ENCODE measurements at places on chromosomes 5 and 9.

GRCh38 chr9:89702401-89702800, 97.6 kb downstream of the GADD45G start:
- no peak for DNase-seq

DNA sequence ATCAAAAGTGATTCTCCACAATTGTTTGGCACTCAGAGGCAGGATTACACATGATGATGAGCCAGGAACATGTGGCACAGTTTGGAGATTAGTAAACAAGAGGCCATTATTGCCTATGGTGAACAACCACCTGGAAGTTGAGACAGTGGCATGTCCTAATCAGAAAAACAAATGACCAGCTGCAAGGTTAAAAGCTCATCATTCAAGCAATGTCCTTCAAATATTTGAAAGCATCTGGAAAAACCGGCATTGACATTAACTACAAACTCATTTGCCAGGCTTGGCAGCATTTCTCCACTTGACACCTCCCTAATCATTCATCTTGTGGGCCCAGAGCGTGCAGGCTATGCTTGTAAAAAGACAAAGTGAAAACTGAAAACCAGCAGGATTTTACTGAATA, 80.6 kb upstream of the MEGF10 start:
- no peak for DNase-seq

- no peak for DNase-seq
These were observed 1.7 kb upstream of the PTGDS start for GRCh38 chr9:136975644-136976043.

DNA sequence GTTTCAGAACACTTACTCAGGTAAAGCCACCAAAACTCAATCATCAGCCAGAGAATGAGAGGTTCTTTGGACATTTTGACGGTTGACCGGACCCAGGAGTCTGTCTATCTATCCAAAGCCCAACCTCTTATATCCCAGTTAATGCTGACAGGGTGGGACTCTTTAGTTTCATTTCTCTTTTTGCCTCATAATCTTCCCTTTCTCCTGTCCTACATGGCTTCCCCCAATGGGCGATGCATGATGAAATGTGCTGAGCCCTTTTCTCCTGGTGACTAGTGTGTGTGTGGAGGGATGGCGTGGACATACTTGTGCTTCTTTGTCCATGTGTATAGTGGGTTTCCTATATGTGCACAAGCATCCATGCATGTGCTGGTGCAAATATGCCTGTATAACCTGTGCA, at the start of gene TIMD4:
Gene TIMD4, minus strand, starts transcription at position 102 of the 400 bp plus-strand sequence. Its CDS starts 28 bp downstream, at position 74.
- no peak for DNase-seq

DNA sequence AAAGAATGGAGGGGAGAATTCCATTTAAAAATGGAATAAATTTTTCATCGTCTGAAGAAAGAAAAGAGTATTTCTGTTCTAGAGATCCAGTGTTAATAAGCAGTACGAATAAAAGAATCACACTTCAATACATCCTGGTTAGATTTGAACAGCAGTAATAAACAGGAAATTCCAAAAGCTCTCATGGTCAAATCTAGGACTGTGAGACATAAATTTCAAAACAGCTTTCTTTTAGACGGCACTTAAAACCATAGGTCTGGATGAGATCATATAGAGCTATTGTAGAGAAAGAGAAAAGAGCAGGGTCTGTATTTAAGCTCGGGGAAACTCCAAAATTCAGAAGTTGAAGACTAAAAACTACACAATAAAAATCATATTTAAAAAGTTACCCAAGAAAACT, 1006.9 kb upstream of the CTNND2 start:
- no peak for DNase-seq

All from renal cortex interstitium (tissue), 15 donors.